Suppressor macrophage (primary cell): ENCODE measurements at places on chromosomes 16 and 17.

DNA sequence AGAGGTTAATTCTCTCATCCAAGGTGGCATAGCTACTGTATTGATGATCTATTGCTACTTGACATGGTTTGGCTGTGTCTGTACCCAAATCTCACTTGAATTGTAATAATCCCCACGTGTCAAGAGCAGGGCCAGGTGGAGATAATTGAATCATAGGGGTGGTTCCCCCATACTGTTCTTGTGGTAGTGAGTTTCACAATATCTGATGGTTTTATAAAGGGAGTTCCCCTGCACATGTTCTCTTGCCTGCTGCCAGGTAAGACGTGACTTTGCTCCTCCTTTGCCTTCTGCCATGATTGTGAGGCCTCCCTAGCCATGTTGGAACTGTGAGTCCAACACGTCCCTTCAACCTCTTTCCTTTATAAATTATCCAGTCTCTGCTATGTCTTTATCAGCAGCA is 22.9 kb upstream of the CPPED1 start:
- DNase-seq, result no peak

DNA sequence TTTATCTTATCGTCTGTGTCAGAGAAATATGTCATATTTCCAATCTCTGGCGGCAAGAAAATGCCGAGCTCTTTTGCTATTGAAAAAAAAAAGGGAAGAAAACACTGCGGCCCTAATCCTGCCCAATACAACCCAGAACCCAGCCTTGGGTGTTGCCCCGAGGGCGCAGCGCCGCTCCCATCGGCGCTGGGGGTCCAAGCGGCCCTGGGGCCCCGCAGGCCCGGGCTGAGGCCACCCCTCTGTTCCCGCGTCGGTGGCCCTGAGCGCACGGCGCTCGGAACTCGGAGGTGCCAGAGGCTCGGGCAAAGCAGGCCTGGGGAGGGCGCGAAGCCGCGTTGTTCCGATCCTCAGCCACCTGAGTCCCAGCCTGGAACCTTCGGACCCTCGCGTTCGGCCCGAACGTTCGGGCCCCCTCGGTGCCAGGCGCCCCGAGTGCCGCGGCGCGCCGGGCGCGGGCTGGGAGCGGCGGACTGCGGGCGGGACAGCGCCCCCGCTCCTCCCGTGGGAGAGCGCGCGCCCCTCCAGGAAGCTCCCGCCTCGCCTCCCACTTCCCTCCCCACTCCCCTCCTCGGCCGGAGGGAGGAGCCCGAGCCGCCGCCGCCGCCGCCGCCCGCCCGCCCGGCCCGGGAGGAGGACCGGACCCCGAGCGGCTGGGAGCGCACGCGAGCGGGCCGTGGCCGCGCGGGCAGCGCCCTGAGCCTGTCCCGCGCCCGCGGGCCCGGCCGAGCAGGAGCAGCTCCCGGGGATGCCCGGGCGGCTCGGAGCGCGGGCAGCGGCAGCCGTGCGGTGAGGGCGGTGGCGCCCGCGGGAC is at the start of gene CPNE2:
Gene CPNE2 (plus strand): TSS at position 609 of the 811 bp plus-strand sequence. CDS start 18,160 bp downstream, outside the sequence.
- DNase-seq, result peak; percentile 53

DNA sequence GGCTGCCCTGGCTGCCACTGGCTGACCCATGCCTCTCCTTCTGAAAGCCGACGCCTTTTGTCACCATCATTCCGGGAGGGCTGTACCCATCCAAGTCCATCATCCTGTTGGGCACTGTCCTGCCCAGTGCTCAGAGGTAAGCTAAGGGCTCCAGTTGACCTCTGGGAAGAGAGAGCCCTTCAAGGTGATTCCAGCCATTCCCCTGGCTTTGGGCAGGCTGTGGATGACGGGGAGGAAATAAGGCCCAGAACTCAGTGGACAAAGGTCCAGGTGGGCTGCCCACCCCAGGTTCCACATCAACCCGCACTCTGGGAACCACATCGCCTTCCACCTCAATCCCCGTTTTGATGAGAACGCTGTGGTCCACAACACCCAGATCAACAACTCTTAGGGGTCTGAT is 45.8 kb downstream of the NOS2 start:
- DNase-seq, result no peak

DNA sequence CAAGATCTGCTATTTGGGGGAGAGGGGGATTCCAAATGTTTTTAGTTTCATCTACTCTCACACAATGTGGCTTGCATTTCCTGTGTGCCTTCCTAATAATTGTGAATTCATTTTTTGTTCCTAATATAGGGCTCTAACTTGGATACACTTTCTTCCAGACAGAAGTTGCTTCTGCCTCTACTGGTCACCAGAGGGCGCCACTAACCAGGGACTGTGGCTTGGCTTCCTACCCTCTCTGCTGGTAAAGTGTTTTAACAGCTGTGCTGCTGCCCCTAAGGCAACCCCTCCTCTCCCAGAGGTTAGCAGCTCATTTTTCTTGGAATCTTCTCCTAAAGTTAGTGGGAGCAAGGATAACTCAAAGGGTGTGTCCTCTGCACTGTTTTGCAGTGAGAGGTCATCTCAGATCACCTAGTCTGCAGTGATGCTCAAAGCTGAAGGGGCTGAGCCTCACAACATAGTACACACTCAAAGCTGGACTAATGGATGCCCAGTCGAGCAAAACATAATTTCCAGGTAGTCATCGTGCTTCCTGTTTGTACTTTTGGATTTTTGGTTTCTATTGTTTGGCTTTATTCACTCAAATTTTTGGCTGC is 5.0 kb upstream of the PRSS54 start:
- peak; percentile 45 for DNase-seq

GRCh38 chr16:12447556-12447955 is 356.1 kb downstream of the CPPED1 start:
- no peak for DNase-seq

- no peak for DNase-seq
Measured at GRCh38 chr16:80739523-80739922, 64.9 kb downstream of the CDYL2 start.
